ENCODE measurements at places on chromosomes 7 and 10.

DNA sequence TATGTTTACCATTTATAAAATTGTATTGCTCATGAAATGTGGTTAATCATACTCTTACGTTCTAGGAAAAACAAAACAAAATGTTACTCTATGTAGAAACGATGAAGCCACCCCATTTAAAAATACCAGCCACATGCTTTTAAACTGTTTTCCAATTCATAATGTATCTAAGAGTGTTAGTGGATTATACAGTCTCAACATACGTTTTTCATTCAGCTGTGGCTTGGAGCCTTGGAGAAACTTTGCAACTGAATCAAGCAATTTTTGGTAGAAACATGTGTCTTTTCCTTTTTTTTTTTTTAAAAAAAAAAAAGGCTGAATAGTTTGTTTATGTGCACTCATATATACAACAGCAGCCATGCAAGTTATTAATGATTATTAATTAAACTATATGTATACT, 378.0 kb upstream of the SEMA3D start:
- no peak for DNase-seq

DNA sequence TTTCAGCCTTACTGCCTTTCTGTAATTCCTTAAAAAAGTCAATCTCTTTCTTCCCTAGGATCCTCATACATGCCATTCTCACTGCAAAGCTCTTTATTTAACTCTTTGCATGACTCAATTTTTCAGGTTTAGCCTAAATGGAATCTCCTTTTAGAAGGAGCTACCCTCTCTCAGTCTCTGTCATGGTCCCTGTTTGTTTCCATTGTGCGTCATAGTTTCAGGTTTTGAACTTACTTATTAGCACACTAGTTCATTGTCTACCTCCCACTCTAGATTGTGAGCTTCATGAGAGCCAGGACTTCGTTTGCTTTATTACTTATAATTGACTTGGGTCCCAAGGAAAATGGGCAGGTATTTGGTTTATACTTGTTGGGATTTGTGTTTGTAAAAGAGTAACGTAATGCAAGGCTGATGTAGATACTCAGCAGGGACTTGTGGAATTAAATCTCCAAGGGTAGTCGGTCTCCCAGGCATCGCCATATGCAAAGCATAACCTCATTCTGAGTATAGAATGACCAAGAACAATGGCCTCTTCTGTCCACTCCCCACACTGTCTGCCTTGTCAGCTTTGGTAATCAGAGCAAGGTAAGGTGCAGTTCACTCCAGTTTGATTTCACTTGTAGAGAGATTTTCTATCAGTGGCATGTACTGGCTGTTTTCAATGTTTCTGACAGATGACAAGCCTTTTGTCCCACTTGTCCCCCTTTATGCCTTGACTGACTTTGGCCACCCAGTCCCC, 252.0 kb downstream of the SORCS3 start:
- DNase-seq: no peak

GRCh38 chr10:86389441-86390193, 23.0 kb upstream of the GRID1 start:
- peak; percentile 47 for DNase-seq

DNA sequence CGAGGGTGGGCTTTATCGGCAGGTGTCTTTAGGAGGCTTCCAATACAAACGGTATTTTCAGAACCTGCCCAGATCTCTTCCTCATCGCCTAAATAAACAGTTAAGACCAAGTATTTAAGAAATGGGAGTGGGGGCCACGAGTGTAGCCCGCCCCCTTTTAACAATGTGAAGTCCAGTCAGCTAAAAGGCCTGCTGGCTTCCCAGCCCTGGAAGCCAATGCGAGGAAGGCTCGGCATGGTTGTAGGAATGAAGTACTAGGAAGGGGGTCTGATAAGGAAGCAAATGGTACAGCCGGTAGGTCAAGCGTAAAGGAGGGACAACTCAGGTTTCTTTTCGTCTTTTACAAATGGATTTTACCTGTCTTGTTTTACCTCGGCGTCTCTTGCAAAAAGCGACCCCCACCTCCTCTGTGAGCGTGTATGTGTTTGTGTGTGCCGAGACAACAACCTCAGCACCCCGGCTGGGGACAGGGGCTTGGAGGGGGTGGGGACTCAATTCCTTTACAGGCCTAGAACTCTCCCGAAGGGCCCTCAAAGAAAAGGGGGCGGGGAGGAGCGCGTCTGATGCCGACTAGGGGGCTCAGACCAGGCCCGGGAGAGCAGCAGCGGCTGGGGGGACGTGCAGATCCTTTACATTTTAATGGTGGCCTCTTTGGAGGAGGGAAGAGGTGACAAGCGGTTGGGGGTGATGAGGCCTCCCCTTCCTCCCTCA, 147.6 kb downstream of the GPR85 start:
- DNase-seq: no peak

GRCh38 chr10:49837685-49838084, 75.6 kb upstream of the OGDHL start:
- no peak for DNase-seq

GRCh38 chr10:131123496-131123895, 188.0 kb downstream of the TCERG1L start:
- no peak for DNase-seq

DNA sequence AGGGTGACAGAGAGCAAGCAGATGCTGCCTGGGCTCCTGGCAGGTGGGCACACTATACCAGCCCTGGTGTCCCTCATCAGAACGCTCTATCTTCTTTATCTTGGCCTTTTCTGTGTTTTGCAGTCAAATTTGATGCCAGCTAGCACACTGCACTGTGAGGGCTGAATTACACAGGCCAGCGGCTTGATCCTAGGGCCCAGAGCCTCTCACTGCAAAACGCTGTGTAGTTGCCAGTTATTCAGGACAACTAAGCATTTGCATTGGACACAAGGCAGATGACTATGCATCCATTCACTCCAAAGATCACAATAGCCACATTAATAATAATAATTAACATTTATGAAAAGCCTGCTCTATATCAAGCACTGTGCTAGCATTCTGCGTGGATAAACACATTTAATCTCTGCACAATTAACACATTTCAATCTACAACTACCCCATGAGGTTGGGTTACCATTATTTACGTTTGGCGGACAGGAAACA, 100.3 kb downstream of the PAXIP1 start:
- DNase-seq: no peak

DNA sequence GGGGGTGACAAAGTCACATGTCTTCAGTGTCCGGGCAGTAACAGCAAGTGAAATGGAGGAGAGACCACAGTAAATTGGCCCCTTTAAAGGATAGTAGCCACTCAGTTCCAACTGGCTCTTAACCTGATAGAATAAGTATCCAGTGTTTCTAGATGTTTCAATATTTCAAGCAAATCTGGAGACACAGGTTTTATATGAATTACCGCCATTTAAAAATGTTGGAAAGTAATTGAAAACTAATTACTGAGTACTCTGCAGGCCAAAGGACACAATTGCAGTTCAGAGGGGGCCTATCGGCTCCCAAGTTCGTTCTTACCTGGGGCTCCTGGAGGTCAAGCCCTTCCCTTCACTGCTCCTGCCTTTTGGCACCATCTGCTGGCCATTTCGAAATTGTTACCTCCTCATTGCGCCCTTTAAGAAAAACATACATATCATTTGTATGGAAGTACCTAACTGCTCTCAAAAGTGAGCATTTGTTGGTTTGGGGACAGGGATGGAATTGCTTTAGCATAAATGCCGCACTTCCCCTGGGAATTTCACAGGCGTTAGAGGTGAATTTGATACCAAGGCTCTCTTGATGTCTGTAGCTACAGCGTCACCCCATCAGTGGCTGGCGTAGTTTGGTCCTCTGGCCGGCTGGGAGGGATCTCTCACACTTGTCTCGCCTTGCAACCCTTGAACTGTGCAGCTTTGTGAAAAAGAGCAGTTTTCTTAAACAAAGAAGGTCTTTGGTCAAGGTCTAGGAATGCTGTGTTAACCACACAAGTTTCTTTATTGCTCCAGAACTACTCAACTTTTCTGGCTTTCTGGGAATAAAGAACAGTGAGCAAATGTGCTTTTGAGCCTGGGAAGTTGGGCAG, 220.0 kb downstream of the ARHGAP21 start:
- DNase-seq: peak; percentile 9

DNA sequence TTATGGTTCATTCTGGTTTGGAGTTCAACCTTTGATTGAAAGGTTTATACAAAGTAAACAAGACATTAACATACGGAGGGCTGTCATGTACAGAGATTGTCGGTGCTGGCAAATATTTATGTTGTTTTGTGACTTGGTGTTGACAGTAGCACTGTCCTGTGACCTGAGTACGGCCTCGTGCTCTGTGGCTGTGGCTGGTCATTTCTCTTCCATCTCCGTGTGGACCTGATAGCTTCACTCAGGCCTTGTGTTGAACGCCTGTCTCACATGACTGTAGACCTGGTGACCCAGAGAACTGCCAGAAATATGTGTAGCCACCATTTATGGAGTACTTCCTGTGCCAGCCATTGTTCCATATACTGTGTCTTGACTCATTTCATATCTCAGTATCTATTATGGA, 311.6 kb downstream of the CCDC3 start:
- no peak for DNase-seq

DNA sequence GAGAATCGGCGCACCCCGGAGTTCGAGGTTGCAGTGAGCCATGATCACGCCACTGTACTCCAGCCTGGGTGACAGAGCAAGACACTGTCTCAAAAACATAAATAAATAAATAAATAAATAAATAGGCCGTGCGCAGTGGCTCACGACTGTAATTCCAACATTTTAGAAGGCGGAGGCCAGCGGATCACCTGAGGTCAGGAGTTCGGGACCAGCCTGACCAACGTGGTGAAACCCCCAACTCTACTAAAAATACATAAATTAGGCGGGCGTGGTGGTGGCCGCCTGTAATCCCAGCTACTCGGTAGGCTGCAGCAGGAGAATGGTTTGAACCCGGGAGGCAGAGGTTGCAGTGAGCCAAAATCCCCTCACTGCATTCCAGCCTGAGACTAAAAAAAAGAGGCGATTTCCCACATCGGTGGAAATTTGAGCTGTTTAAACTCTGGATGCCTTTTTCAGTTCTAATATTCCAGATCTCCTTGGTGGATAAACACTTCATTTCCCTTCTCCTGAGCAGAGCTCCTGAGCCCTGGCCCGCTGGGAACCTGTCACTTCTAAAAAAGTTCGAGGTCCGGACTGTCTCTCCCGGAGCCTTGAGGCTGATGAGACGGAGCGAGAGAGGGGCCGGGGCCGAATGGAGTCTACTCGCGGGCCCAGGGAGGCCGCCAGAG, 2.0 kb upstream of the NFKB2 start:
- no peak for DNase-seq

DNA sequence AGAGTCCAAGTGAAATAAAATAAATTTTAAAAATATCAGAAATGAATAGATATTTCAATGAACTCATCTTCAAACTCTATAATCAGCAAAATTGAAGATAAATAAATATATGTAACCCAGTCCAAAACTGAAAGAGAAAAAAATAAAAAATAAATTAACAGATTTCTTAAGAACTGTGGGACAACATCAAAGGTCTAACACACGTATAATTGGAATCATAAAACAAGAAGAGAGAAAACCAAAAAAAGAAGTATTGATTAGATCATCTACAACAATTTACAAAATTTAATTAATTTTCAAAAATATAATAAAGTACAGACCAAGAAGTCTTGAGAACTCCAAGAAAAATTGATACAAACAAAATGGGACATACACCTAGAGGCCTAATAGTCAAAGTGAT, 625.8 kb upstream of the SORCS1 start:
- no peak for DNase-seq

DNA sequence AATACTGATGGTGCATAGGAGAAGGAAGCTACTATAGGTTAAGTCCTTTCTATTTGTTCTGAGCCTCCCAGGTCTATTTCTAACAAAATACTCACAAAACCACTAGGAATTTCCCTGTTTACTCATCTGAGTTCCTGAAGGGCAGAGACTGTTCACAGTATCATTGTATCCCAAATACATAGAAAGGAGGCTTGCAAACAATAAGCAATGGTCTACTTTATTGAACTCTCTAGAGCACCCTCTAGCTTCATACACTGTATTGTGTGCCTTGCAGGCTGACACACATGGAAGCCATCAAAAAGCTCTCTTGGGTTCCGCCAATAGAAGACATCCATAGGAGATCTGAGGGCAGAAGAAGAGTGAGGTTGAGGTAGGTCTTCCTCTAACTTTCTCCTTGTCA, 826.1 kb downstream of the GRM8 start:
- no peak for DNase-seq

GRCh38 chr7:157360483-157361025, 23.8 kb downstream of the DNAJB6 start:
- DNase-seq: no peak

- DNase-seq: no peak
These were observed 226.8 kb downstream of the SKAP2 start for GRCh38 chr7:26637610-26638009.

- DNase-seq: no peak
These were observed 113.3 kb downstream of the NRF1 start for GRCh38 chr7:129724796-129725195.

- no peak for DNase-seq
These were observed 16.7 kb upstream of the ZNF862 start for GRCh38 chr7:149821191-149822148.

DNA sequence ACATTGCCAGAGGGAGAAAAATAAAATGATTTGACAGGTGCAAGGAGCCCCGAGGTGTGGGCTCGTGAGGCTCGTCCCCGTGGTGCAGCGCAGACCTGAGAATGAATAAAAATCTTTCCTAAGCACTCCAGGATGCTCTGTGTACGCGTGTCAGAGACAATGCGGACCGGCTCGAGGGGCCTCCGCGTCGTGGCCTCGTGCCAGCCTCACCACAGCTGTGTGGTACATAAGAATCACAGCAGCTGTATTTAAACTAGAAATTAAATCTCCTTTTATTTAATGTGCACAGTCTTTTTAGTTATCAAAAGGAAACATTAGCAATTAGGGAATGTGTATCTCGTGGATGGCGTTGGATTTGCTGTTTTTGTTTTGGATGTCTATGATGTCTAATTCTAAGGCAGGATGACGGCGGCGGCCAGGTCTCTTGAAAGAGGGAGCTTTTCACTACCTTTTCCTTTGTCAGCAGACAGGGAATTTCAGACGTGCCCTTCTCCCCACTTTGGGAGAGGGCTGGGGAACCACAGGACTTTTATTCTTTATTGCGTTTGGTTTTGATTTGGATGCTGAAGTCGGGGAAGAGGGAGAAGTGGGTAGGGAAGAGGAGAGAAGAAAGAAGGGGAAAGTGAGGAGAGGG, 365.3 kb upstream of the SHH start:
- DNase-seq: no peak

DNA sequence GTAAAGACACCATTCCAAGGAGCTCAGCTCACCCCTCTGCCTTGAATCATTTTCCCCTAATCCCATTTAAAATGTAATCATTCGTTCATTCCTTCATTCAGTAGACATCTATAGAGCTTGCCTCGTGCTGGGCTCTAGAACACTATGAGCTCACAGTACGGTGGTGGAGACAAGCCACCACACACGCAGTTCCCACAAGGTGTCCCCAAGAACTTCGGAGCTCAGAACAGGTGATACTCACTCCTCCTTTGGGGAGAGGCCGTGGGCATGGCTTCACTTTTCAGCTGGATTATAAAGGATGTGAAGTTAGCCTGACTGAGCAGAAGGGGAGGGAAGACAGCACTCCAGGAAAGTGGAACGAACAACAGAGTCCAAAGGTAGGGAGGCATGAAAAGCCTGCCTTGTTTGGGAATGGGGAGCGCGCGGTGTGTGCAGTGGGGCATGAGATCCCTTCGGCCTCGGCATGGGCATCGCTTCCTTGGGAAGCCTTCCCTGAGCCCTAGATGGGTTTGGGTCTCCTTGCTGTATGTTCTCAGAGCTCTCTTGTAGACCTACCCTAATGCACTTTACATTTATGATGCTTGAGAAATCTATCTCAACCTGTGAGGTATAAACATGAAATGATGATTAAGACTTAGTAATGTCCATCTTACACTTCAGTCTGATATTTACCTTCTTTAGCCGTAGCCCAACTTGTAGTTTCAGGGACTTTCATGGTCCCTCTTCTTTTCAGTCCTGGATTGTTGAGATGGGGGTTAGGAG, 809 bp upstream of the OGA start:
- DNase-seq: no peak

GRCh38 chr10:17644485-17644943, 563 bp downstream of the STAM start:
- no peak for DNase-seq
